Urinary bladder (tissue), 4 donors: ENCODE measurements at places on chromosomes 6 and 20. TPM values are rescaled to one million over a fixed set of nuclear protein-coding genes. Genes with fewer than 3 reads are reported as not detected.

BANF2 gene
- total RNA-seq: not detected

RTEL1 gene
- total RNA-seq: 13.3 TPM

AKAP12 gene
- 226 TPM for total RNA-seq

TRIM31 gene
- total RNA-seq: 1.3 TPM

PPARD gene
- 5.8 TPM for total RNA-seq

NHSL1 gene
- total RNA-seq: 19.5 TPM

EXOC2 gene
- total RNA-seq: 29.9 TPM

IMPG1 gene
- total RNA-seq: 0.21 TPM

GJA10 gene
- total RNA-seq: not detected

RTF2 gene
- 49.3 TPM for total RNA-seq

REM1 gene
- total RNA-seq: 4.1 TPM

HBS1L gene
- total RNA-seq: 105 TPM

C6orf141 gene
- 3.1 TPM for total RNA-seq

IL17A gene
- not detected for total RNA-seq

CARMIL1 gene
- 26.5 TPM for total RNA-seq
